ENCODE measurements at places on chromosomes 2 and 18.
A peak's percentile ranks its signal among the peaks of the same experiment; 100 is the strongest.

GRCh38 chr18:8799001-8799400 lies 93.6 kb downstream of the MTCL1 start:
- no peaks in the 10 kb centered on the region for H3K27me3 ChIP-seq
- no peak overlapping the region for H3K4me3 ChIP-seq
- H3K36me3 ChIP-seq, result peaks cover 4% of the 10 kb centered on the region
- DNase-seq, result no peak
- H3K4me1 ChIP-seq, result peaks cover 84% of the 10 kb centered on the region
- H3K27ac ChIP-seq, result peak overlapping the region; percentile 98

DNA sequence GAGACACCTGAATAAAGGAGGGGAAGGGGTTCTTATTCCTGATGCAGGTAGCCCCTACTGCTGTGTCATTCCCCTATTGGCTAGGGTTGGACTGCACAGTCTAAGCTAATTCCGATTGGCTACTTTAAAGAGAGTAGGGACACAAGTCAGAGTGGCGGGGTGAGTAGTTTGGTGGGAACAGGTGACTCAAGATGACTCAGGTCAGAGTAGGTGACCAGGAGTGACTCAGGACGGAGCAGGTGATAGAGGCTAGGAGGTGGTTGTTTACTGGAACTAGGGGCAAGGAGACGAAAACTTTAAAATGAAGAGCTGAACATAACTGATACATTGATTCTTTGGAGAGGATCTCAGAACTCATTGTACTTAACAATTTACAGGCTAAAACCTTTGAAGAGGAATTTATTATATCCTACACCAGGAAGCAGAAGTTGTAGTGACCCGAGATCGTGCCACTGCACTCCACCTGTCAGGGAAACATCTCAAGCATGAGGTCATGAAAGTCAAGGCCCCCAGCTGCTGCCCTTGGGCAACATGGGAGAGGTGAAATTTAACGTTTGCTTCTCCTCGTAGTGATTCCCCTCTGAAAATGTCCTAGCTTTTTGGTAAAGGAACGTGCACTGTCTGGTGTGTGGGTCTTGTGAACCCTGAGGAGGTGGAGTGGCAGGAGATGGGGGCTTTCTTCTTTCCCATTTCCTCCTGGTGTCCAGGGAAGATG lies 4.5 kb upstream of the CYP27A1 start:
- no peak overlapping the region for H3K4me3 ChIP-seq
- H3K27ac ChIP-seq, result no peak overlapping the region

GRCh38 chr2:96025194-96025492 lies 9.6 kb downstream of the GPAT2 start:
- H3K4me1 ChIP-seq, result no peaks in the 10 kb centered on the region
- no peak for DNase-seq
- no peaks in the 10 kb centered on the region for H3K36me3 ChIP-seq
- H3K27me3 ChIP-seq, result no peaks in the 10 kb centered on the region
- H3K27ac ChIP-seq, result no peak overlapping the region
- no peak overlapping the region for H3K4me3 ChIP-seq

DNA sequence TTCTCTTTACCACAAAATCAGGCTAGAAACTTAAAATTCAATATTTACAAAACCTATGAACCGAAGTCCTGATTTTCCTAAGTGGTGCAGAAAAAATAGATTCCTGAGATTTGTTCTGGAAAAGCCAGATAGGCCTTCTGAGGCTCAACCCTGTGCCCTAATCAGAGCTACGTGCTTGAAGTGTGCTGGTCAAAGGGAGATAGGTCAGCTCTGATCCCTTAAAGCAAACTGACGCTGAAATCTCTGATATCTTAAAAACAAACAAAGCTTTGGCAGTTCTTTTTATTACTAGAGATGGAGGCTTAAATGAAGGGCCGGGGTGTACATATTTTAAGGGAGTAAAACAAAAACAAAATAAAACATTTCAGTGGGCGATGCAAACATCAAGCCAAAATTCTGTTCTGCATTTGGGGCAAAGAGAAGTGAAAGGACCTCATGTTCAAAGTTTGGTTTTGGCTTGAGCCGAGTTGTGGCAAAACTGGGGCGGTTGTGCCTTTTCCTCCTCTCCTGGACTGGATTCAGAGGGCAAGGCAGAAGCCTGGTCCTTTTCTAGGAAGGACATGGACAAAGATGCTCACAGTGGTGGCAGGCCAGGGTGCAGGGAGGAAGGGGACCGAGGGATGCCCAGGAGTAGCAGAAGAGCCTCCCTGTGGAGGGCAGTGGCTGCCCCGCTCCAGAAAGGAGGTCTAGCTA lies 295.0 kb downstream of the CDCA7 start:
- H3K27me3 ChIP-seq, result no peaks in the 10 kb centered on the region
- no peak for DNase-seq
- H3K4me3 ChIP-seq, result no peak overlapping the region
- H3K36me3 ChIP-seq, result no peaks in the 10 kb centered on the region

DNA sequence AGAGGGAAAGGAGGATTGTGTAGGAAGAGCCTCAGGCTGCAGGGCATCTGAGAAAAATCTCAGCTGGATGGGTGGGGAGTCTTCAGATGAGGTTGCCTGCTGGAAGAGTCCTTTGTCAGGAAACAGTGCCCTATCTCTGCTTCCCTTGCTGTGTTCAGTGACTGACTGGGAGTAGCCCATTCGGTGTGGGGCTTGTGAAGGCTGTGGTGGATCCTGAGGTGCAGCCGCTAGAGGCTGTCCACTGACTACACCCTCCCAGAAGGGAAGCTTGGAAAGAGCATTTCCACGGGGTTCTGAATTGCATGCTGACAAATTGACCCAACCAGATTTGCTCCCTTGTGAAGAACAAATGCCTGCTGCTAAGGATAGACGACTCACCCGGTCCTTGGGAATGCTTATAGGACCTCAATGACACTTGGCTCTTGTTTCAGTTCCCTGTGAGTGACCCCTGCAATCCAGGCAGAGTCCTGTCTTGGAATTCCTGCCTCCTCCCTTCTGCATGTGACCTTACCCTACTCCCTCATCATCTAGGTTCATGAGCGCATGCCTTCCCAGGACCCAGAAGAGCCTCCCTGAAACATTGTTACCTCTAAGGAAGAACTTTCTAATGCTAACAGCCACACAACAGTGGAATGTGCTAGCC lies 109.7 kb upstream of the FAM136A start:
- no peak overlapping the region for H3K4me3 ChIP-seq
- DNase-seq, result no peak
- no peaks in the 10 kb centered on the region for H3K4me1 ChIP-seq

DNA sequence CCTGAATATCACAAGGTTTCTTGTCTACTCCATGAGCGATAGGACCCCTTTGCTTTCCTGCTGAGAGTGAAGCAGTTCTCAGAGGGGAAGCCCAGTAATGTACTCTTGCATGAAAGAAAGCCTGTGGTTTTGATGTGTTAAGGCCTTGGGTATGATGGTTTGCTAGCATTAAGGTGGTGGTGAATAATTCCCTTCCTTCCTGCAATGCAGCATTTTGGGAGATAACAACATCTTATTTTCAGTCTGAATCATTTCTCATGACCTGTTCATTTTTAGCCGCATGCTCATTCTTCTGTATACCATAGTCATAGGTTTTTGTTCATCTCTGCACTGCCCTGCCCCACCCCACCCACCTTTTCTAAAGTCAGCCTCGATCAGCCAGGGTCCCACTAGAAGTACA lies 66.2 kb downstream of the HNMT start:
- H3K27me3 ChIP-seq, result peaks cover 4% of the 10 kb centered on the region
- H3K36me3 ChIP-seq, result no peaks in the 10 kb centered on the region
- no peak overlapping the region for H3K27ac ChIP-seq
- no peak for DNase-seq
- no peak overlapping the region for H3K4me3 ChIP-seq

DNA sequence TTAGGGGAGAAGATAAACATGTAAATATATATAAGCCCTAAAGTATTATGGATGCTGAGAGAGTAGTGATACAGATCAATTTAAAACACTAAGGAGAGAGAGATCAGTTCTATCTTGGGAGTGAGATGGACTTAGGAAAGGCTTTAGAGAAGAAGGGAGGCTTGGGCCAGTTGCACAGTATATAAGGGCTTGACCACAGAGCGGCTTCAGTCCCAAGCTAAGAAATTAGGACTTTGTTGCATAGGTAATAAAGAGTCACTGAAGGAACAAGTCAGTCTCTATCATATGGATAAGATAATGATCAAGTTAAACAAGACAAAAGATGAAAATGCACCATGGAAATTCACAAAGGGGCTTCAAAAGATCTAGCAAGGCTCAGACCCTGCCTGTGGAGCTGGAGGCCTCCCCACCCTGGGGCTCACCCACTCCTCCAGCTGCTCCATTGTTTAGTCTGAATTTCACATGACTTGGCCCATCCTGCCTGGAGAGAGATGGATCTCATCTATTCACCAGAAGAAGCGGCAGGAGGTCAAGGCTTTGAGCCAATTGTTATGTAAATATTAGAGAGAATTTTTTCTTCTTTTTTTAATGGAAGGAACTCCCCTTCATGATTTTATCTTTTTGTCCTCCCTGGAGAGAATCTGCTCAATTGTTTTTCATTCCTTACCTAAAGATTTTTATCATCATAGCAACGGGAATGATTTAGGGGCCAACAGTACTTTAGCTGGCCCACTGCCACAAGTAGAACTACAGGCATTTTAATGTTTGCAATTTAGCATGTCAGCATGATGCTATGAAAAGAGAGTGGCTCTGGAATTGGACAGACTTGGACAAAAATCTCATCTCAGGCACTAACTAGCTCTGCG lies 44.0 kb downstream of the GYPC start:
- H3K4me3 ChIP-seq, result no peak overlapping the region
- peaks cover 17% of the 10 kb centered on the region for H3K4me1 ChIP-seq
- DNase-seq, result no peak

GRCh38 chr2:67984600-67984999 lies 78.2 kb downstream of the C1D start:
- no peak overlapping the region for H3K27ac ChIP-seq
- peaks cover 2% of the 10 kb centered on the region for H3K36me3 ChIP-seq
- H3K4me3 ChIP-seq, result no peak overlapping the region
- DNase-seq, result no peak
- H3K4me1 ChIP-seq, result peaks cover 16% of the 10 kb centered on the region

DNA sequence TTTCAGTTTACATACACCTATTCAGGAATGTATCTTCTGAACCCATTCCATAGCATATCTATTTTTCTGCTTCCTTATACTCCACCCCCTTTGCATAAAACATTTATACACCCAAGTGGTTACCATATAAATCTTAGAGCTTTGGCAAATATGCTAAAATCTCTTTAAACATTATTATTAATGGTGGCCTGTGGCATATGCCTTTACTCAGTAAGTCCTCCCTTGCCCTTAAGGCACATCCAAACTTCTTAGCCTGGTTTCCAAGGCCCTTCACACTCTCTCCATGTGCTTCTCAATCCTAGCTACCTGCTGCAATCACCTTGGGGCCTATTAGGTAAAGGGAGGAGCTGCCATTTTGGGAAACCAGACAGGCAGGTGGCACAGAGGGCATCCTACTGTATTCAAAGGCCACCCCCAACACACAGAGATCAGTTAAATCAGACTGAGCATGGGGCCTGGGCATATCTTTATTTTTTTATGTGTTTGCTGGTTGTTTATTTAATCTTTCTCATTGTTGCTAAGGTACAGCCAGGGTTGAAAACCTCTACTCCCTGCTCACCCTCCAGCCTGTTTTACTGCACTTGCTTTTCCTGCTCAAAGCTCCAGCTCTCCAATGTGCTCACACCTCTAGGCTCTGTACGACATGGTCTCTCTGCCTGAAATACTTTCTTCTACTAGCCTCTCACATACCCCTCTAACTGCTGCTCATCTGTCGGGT lies 242.8 kb upstream of the HNRNPA3 start:
- H3K27ac ChIP-seq, result no peak overlapping the region
- H3K36me3 ChIP-seq, result no peaks in the 10 kb centered on the region
- H3K27me3 ChIP-seq, result peaks cover 26% of the 10 kb centered on the region
- H3K4me1 ChIP-seq, result no peaks in the 10 kb centered on the region
- no peak for DNase-seq
- H3K4me3 ChIP-seq, result no peak overlapping the region

- H3K36me3 ChIP-seq, result no peaks in the 10 kb centered on the region
- no peak overlapping the region for H3K27ac ChIP-seq
- no peaks in the 10 kb centered on the region for H3K4me1 ChIP-seq
Measured at GRCh38 chr2:130882991-130883390, 46.3 kb downstream of the ARHGEF4 start.

DNA sequence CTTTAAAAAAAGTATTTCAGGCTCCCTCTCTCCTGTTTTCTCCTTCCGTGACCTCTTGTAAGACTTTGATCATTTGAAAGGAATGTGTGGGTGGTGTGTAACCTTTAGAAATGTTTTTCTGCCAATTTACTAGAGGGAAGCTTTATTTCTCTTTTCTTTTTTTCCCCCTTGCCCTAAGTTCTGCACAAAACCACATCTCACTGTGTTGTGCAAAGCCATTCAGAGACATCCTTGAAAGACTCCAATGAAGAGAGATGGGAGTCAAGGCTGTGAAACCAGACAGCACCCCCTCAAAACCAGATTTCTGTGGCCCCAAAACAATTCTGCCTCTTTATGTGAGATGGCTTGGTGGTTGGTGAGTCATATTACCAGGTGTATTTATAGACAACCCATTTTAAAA lies 184.6 kb upstream of the ERBB4 start:
- no peaks in the 10 kb centered on the region for H3K36me3 ChIP-seq
- H3K4me1 ChIP-seq, result no peaks in the 10 kb centered on the region
- DNase-seq, result no peak
- H3K27ac ChIP-seq, result no peak overlapping the region

DNA sequence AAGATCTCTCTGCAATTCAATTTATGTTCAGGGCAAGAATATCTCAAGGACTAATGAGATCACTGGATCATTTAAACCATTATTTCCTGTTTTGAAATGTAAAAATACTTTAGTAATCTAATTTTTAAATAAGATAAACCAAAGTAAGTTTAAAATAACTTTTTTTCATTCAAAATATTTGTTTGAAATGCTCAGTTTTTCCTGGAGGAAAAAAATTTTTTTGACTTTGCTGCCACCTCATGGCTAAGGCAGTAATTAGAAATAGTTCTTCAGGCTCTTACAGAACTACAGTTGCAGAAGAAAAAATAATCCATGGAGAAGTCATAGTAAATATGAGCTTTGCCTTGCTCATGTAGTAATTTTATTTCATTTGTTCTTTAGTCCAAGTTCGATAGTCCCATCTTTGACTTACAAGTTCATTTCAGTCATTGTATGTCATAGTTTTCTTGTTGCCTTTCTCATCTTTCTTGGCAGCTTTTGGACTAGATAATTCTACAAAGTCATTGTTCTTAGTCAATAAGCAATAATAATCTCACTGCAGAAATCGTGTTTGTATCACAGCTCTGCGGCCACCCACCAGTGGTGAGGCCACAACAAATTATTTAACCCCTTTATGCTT lies 127.4 kb downstream of the DPP4 start:
- peaks cover 38% of the 10 kb centered on the region for H3K27me3 ChIP-seq
- H3K36me3 ChIP-seq, result no peaks in the 10 kb centered on the region
- no peak overlapping the region for H3K27ac ChIP-seq
- no peaks in the 10 kb centered on the region for H3K4me1 ChIP-seq

DNA sequence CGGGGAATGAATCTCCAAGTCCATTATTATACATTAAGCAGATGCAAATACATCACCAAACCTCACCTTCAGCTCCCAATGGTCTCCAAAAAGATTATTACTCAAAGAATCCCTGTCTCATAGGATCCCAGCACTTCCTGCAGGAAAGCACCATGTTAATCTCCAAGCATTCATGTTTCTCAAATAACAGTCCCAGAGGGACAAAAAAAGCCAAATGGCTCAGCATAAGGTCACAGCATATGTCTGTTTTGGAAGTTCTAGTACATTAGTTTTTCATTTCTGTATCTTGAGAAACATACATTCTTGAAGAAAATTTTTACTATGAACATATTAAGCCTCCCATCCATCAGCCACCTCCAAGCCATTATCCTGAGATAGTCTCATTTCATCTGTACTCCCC lies 103.3 kb downstream of the METTL4 start:
- peaks cover 2% of the 10 kb centered on the region for H3K36me3 ChIP-seq
- H3K27me3 ChIP-seq, result peaks cover 4% of the 10 kb centered on the region
- H3K27ac ChIP-seq, result no peak overlapping the region
- no peak for DNase-seq

Data from chondrocyte (in vitro differentiated cells).